CMK (cell line): ENCODE measurements at places on chromosomes 6 and 20.

GRCh38 chr6:8859501-8859900, 424.2 kb upstream of the SLC35B3 start:
- DNase-seq: no peak

DNA sequence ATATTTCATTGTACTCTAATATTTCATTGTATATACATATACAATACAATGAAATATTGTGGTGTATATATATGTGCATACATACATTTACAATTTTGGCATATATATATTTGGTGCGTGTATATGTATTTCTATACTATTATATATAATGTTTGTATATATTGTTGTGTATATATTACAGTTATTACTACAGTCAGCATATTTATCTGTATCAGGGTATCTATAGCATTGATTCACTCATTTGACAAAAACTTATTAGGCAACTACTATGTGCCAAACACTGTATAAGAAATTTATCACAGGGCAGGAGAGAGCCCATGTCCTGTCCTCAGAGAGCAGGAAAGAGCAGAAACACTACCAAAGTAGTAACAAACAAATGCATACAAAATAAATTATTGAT, 910.6 kb downstream of the QKI start:
- no peak for DNase-seq

GRCh38 chr6:90458353-90459224, 128.3 kb downstream of the MAP3K7 start:
- DNase-seq: no peak

DNA sequence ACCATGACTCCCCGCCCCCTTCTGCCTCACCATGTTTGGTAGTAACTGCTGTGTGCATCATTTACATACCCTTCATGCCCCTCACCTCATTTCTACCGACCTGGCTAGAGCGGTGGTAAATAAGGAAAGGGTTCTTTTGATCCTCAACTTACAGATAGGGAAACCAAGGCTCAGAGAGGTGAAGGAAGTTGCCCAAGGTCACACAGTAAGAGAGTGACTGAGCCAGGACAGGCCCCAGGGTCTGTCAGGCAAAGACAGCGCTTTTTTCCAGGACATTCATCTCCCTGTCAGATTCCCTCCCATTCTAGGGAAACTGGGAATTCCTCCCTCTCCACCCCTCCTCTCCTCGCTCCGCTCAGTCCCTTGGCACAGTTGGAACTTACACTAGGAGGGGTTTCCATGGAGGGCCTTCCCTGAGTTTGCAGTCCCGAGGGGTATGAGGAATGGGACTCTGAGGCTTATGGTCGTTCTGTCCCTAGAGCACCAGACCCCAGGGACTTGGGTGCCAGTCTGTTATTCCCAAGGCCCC, 2.0 kb downstream of the VSTM2L start:
- no peak for DNase-seq

GRCh38 chr6:154931711-154932424, 63.2 kb upstream of the TIAM2 start:
- DNase-seq: no peak

GRCh38 chr20:37343212-37343993, 2.5 kb upstream of the SRC start:
- DNase-seq: no peak

- DNase-seq: no peak
These were observed 141.0 kb downstream of the TFAP2C start for GRCh38 chr20:56769921-56770600.

DNA sequence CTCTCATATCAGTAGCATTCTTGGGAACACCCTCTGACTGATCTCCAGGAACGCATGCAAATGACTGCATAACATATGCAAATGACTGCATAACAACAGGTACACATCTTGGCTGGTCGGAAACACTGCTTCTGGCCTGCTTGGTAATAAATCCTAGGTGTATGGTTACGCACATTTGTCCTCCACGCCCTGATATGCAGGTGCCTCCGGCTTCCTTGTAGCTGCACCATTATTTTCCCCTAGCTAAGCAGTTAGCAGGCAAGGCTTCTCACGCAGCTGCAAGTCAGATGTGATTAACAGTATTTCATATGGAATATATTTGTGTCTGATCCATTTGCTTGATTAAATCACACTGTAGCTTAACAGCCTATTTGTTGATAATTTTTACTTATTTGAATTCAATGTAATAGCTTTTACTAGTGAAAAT, 5.9 kb downstream of the RPS6KA2 start:
- no peak for DNase-seq

DNA sequence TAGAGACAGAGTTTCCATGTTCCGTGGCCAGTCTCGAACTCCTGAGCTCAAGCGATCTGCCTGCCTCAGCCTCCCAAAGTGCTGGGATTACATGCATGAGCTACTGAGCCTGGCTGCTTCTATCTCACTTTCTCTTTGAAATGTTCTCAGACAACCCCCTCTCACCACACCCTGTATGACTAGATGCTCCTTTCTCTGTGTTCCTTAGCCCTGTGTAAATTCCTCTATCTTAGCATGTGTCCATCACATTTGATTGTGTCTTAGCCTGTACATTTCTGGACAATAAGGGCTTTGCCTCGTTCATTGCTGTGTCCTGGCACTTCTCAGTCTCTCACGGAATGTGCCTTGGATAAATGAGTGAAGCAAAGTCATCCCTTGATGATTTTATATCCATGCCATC, 168.1 kb upstream of the SCGN start:
- no peak for DNase-seq

DNA sequence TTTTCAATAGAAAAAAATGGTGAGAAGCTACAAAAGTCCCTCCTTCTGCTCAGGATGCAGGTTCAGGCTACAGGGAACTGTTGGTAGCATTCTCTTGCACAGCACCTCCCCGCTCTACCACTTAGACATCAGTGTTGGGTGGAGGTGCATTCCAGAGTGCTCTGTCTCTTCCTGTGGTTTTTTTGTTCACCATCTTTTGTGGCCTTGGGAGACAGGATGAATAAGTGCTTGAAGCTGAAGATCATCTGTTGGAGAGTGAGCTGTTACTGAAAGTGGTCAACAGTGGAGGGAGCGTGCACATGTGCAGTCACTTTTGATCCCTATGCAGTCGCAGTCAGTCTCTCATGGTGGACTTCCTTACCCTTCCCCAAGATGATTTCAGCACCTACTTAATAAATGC, 16.6 kb upstream of the BTBD3 start:
- no peak for DNase-seq

- no peak for DNase-seq
These were observed 304.3 kb downstream of the HDGFL1 start for GRCh38 chr6:22873513-22874136.

GRCh38 chr6:24957199-24957598, 21.4 kb upstream of the RIPOR2 start:
- no peak for DNase-seq

- DNase-seq: no peak
These were observed 204.8 kb downstream of the ADGB start for GRCh38 chr6:146803601-146804000.

DNA sequence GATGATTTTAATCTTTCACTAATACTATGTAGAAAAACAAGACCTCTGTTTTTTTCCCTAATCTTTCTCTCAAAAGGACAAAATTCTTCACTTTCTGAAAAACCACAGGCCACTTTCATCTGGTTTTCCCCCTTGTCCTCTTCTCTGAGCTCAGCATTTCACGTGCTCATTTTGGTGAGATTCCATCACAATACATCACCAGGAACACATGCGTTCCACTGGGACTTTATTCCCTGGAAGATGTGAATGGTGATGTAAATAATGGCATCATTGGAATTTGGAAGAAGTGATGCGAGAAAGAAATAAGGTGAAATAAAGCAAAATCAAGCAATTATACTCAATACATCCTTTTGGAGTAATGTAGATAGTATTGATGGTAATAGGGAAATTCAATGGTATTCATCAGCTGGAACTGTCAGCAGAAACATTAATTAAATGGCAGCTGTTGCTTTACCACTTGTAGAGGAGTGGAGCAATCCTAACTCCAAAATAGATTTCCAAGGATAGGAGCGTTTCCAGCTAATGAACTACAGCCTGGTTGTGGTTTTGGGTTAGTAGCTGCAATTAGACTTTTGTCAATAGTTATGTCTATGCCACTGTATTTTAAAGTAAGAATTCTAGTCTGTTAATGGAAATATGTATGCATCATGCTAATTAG, 11.5 kb downstream of the FILIP1 start:
- DNase-seq: no peak

- no peak for DNase-seq
These were observed 52.9 kb downstream of the RPP40 start for GRCh38 chr6:4950836-4951533.

- no peak for DNase-seq
These were observed 183.2 kb downstream of the CDH4 start for GRCh38 chr20:61435184-61435822.

DNA sequence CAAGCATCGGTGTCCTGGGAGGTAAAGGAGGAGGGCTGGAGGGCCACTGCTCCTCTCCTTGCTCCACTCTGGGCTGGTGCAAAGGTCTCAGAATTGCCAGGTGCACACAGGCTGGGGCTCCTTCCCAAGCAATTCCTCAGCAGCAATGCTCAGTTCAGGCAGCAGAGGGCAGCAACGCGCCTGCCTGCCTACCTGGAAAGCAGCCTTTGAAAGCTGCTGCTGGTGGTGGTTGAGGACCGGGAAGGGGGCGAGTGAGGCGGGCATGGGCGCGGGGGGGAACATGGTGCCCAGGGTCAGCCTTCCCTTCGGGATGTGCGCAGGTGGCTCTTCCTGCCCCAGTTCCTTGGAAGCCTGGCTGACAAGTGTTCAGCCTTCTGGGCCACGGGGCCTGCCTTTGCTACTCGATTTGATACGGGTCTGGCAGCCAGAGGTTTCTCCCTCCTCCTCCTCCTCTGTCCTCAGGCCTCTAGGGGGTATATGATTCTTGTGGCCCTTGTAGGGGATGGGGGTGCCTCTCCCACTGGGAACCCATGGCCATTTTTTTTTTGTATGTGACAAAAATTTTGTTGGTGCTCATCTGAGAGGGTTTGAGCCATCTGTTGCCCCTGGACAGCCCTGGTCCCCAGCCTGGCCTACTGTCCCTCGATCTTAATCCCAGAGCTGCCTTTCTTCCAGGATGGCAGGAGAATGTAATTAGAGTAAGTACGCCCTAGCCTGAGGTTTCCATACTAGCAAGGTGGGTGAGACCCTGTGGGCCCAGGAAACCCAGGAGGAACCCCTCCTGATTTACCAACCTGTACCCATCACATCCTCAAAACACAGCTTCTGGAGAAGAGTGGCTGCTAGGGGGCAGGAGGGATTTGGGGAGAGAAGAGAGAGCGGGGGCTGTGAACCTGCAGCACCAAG, 20.1 kb downstream of the MRPS18A start:
- peak; percentile 34 for DNase-seq

GRCh38 chr6:112038268-112038667, 15.6 kb upstream of the CCN6 start:
- no peak for DNase-seq

DNA sequence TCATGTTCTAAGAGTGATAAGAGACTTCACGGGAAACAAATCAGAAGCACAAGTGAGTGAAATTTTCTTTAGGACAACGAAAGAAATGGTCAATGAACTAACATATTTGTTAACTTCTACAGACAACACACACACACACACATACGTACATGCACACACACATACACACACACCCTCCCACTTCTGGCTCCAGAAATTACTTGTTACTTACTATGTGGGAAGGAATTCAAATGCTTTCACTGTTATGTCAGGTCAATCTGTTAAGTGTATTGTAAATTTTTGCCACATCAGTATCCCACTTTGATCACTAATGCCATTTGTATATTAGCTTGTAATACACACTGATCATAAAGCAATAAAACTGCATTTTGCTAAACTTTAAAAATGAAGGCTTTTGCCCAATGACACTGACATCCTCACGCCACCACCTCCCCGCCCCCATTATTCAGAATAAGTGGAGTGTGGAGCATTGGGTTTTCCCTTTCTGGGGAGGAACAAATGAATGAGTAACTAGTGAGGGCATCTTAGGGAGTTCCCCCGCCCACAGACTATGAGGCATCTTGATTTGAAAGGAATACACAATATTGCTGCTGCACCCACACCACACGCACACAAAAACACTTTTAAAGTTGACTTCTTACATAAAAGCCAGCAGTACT, 76.2 kb downstream of the ATXN1 start:
- DNase-seq: no peak

GRCh38 chr6:86856937-86857563, 80.3 kb upstream of the HTR1E start:
- DNase-seq: peak; percentile 22

DNA sequence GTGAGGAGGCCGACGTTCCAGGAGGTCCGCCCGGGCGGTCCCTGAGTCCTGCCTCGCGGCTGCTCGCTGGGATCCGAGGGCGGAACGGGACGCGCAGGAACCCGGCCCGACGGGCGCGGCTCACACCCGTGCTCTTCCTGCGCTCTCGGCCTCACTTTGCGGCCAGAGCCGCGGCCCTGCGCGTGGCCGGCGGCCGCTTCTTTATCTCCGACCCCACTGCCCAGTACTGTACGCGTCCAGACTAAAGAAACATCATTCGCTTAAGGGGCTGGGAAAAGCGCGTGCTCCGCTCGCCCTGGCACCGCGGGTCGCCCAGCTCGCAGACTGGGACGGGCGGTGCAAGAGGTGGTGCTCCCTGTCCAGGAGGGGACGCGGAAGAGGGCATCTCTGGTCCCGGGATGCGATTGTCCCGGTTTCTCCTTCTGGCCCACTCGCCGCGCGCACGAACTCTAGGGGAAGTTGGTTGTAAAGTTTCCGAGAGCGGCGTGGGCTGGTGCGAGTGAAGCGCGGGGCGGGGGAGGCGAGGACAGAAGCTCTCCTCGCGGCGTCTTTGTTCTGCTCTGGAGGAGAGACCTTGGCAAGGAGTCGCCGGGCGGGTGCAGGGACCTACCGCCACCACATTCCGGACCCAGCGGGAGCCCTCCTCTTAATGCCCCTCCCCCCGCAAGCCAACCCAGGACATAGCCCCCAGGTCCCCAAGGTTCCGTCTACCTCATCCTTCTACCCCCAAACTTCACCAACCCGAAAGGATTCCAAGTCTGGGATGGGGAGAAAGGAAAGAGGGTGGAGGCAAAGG, 71.0 kb downstream of the SOX4 start:
- DNase-seq: no peak

GRCh38 chr6:70221025-70221714, 81.7 kb downstream of the COL9A1 start:
- DNase-seq: no peak

DNA sequence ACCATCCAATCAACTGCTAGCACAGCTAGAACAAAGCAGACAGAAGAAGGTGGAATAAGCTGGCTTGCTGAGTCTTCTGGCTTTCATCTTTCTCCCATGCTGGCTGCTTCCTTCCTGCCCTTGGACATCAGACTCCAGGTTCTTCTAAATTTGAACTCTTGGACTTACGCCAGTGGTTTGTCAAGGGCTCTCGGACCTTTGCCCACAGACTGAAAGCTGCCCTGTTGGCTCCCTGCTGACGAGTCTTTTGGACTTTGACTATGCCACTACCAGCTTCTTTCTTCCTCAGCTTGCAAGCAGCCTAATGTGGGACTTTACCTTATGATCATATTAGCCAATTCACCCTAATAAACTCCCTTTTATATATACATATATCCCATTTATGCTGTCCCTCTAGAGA, 164.1 kb upstream of the GJE1 start:
- no peak for DNase-seq

- DNase-seq: no peak
These were observed 16.2 kb upstream of the RALY start for GRCh38 chr20:33977535-33977934.

GRCh38 chr6:168498161-168498843, 57.3 kb downstream of the SMOC2 start:
- no peak for DNase-seq
